GM13977 (cell line): ENCODE measurements at places on chromosomes 12 and 14.
A peak's percentile ranks its signal among the peaks of the same experiment; 100 is the strongest.

DNA sequence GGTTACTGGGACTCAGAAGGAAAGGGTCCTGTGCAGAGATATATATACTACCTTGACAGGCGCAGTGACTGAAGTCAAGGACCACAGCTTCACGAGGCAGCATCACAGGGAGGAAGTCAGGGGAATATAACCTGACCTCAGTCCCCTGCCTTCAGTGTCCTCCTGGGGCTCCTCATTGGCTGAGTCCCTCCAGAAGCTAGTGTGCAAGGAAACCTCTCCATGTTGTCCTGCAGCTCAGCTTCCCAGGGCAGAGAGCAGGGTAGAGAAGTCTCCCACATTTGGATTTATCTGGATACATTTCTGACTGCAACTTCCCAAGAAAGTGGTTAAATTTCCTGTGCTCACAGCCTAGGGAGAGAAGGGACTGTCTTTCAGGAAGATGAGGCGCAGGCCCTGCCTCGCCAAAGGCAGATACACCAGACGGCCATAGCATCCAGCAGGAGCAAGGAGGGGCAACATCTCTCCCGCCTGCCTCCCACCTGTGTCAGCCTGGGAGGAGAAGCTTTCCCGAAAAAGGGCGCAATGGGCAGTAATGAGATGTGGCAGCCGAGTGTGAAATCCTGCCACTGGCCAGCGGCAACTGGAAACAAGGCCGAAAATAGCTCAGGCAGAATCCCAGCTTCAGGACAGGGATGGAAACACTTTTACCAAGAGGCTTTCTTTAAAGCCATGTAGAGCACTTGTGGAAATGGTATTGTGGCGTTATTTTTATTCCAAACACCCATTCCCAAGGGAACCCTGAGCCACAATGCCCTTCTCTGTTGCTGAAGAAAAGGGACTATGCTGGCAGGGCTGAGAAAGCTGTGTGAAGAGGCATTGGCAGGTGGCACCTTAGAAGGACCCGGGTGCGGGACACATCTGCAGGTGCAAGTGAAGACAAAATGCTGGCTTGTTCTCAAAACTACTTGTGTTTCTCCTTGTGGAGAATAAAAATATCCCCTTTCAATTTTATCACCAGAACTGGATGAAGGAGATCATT, 54.9 kb upstream of the HIF1A start:
- DNase-seq: no peak

DNA sequence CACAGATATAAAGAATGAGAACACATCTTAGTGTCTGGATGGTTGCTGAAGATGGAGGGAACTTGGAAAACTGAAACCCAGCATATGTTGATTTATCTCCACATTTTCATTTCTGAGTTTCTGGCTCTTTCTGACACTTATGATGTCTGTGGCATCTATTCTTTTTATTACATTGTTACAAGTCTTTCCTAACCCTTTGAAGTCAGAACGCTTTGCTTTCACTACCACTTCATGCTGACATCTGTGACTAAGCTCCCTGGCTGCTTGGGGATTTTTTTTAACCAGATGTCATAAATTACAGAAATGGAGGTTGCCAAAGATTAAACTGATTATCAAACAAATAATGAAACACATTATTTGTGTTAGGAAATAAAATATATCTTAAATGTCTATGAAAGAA, 188.7 kb downstream of the KITLG start:
- DNase-seq: peak; percentile 38

DNA sequence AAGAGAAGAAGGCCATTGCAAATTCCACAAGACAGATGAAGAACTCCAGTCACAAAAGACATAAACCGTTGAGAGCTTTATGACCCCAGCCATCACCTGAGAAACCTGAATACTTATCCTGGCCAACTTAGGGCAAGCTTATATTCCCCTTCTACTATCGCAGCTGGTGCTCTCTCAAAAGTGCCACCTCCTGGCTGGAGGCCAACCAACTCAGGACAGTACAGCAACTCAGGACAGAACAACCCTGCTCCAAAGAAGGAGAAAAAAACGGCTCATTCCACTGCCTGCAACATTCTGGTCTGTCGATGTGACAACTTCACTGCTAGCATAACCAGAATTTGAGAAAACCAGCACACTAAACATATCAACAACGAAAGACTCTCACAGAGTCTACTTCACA, 9.7 kb upstream of the KRT6B start:
- DNase-seq: no peak

DNA sequence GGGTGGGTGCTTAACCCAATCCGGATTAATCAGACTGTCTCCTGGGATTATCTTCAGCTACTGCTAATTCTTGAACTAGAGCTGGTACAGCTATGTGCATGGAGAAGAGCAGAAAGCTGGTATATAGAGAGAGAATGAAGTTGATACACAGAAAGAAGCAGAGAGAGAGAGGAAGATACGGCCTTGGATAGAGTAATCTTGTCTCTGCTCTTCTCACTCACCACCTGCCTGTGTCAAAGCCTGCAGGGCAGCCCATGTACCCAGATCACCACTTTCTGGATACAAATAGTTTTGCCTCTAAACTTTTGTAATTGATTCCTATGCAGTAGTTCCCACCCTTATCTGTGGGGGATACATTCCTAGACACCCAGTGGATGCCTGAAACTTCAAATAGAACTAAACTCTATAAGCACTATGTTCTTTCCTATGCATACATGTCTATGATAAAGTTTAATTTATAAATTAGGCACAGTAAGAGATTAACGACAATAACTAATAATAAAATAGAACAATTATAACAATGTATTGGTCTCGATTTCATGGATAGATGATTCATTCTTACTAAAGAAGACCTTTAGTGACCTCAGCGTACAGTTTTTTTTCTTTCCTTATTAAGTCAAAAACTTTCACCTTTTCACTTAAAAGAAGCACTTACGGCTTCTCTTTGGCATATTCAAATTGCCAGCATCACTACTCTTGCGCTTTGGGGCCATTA, 45.5 kb downstream of the YEATS4 start:
- no peak for DNase-seq

DNA sequence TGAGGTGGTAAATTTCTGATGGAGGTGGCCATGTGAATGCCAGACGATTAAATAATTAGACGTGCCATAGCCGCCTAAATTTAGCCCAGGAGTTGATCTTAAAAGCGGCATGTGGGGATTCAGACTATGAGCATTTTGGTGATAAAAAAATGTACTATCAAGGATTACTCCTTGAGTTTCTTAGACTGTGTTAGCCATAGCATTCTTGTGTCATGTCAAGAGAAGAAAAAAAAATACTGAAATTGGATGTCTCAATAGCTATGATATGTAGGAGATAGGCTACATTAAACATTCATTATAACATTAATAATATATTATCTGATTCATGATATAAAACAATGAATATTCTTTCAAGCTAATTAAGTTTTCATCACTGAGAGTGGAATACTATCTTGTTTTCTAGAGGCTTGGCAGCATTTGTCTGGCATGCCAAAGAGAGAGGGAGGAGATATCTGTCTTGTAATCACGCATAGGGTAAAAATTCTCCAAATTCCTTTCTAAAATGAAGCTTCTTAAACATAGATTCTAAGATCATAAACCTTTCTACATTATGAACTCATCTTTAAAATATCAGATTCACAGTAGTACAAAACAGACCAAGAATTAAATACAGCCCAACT, 727.0 kb downstream of the C12orf50 start:
- DNase-seq: no peak

- DNase-seq: no peak
Observed at GRCh38 chr12:90826036-90826435, 128.9 kb downstream of the CCER1 start.
